ENCODE measurements at places on chromosomes 12 and 14. TPM values are rescaled to one million over a fixed set of nuclear protein-coding genes. Genes with fewer than 3 reads are reported as not detected.

The ARHGDIB gene
- 199 TPM for total RNA-seq

The TTLL5 gene
- 47.9 TPM for total RNA-seq

The RASAL1 gene
- total RNA-seq = 2.0 TPM

The CLIP1 gene
- total RNA-seq = 91.2 TPM

The RNASE3 gene
- total RNA-seq = not detected

The PZP gene
- not detected for total RNA-seq

The GLT8D2 gene
- 45.2 TPM for total RNA-seq

The ZBTB25 gene
- 13.5 TPM for total RNA-seq

The TSPAN11 gene
- total RNA-seq = 0.41 TPM

The VRTN gene
- total RNA-seq = not detected

The KRT77 gene
- total RNA-seq = not detected

The GON7 gene
- total RNA-seq = 3.1 TPM

The DMAC2L gene
- total RNA-seq = 5.6 TPM

The TAS2R46 gene
- total RNA-seq = 1.2 TPM

The DPPA3 gene
- total RNA-seq = not detected

The NPAS3 gene
- total RNA-seq = 1.1 TPM

The TC2N gene
- 172 TPM for total RNA-seq

The MYBPC1 gene
- total RNA-seq = 0.49 TPM

The ASPG gene
- 0.14 TPM for total RNA-seq

The GPX2 gene
- not detected for total RNA-seq

The ZNF140 gene
- total RNA-seq = 5.0 TPM

The ZC2HC1C gene
- 0.27 TPM for total RNA-seq

The NPFF gene
- not detected for total RNA-seq

The SERPINA4 gene
- not detected for total RNA-seq

The NELL2 gene
- total RNA-seq = 6.0 TPM

The ASIC1 gene
- not detected for total RNA-seq

The AQP6 gene
- total RNA-seq = not detected

The RHOJ gene
- total RNA-seq = 7.6 TPM

The SLC2A14 gene
- total RNA-seq = not detected

The PRB3 gene
- not detected for total RNA-seq

The TMEM30B gene
- total RNA-seq = 51.0 TPM
